ENCODE measurements at places on chromosomes 7 and 10. TPM values are rescaled to one million over a fixed set of nuclear protein-coding genes. Genes with fewer than 3 reads are reported as not detected.
A peak's percentile ranks its signal among the peaks of the same experiment; 100 is the strongest.

DNA sequence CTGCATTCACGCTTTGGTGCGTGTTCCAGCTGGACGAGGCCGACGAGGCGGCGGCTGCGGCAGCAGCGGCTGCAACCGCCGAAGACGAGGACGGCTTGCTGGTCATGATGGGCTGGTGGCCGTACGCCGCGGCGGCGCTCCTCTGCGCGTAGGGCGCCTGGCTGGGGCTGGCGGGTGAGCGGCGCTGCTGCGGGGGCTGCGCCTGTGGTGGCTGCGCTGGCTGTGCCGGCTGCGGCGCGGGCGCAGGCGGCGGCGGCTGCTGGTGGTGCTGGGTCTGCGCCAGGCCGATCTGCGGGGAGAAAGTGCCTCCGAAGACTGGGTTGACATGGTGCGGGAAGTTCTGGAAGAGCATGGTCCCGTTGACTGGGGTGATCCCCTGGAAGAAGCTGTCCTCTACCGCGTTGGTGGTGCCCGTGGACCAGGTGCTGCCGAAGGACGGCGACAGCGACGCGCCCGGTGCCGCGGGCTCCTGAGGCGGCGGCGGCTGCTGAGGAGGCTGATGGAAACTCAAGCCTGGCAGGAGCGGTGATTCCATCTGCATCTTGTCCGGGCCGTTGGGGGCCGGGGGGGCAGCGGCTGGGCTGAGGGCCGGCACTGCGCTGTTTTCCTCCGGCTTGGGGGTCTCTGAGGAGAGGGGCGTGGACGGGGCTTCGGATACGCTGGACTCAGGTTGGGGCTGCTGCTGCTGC, 51.1 kb downstream of the CPEB3 start:
- peak; percentile 34 for DNase-seq
- H3K36me3 ChIP-seq: peaks cover 2% of the 10 kb centered on the region
- peaks cover 9% of the 10 kb centered on the region for H3K27me3 ChIP-seq
- peaks cover 13% of the 10 kb centered on the region for H3K4me1 ChIP-seq
- H3K4me3 ChIP-seq: peak overlapping the region; percentile 73
- H3K27ac ChIP-seq: no peak overlapping the region

The TMEM176A gene
- not detected for total RNA-seq

- H3K4me1 ChIP-seq: no peaks in the 10 kb centered on the region
- H3K27me3 ChIP-seq: no peaks in the 10 kb centered on the region
- no peak for DNase-seq
- no peak overlapping the region for H3K4me3 ChIP-seq
- no peaks in the 10 kb centered on the region for H3K36me3 ChIP-seq
Observed at GRCh38 chr10:44193567-44194220, 191.2 kb downstream of the CXCL12 start.

- H3K27ac ChIP-seq: no peak overlapping the region
- peaks cover 23% of the 10 kb centered on the region for H3K27me3 ChIP-seq
Observed at GRCh38 chr10:84563355-84563754, 235.0 kb downstream of the CCSER2 start.

The IL15RA gene
- 16.3 TPM for total RNA-seq

The CPED1 gene
- total RNA-seq: not detected

DNA sequence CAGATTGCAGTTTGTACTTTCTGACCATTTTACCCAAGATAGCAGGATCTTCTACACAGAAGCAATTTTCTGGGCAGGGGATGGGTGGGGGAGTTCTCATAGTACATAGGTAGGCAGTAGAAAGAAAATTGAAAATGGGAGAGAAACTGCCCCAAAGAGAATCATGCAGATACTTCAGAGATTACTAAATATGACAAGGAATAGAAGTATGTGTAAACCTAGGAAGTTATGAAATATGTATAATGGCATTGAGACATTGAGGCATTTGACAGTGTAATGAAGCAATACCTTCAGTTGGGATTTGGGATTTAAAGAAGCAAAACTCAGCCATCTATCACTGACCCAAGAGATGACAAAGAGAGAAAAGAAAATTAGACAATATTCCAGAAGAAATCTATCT, 233.0 kb downstream of the PTN start:
- H3K4me1 ChIP-seq: no peaks in the 10 kb centered on the region
- no peaks in the 10 kb centered on the region for H3K36me3 ChIP-seq
- no peak for DNase-seq
- H3K27ac ChIP-seq: no peak overlapping the region
- no peaks in the 10 kb centered on the region for H3K27me3 ChIP-seq
- no peak overlapping the region for H3K4me3 ChIP-seq

GRCh38 chr10:63206576-63206975, 73.4 kb downstream of the NRBF2 start:
- peak overlapping the region; percentile 54 for H3K27ac ChIP-seq
- DNase-seq: no peak
- no peaks in the 10 kb centered on the region for H3K27me3 ChIP-seq

The RET gene
- 0.36 TPM for total RNA-seq

- no peaks in the 10 kb centered on the region for H3K36me3 ChIP-seq
- no peak overlapping the region for H3K4me3 ChIP-seq
- peaks cover 3% of the 10 kb centered on the region for H3K4me1 ChIP-seq
- no peak overlapping the region for H3K27ac ChIP-seq
Observed at GRCh38 chr7:112084520-112084971, 121.7 kb downstream of the DOCK4 start.

The ST7 gene
- 4.1 TPM for total RNA-seq

The TDRD1 gene
- total RNA-seq: 0.79 TPM

GRCh38 chr10:30176182-30176581, 116.8 kb upstream of the JCAD start:
- H3K36me3 ChIP-seq: no peaks in the 10 kb centered on the region
- peaks cover 2% of the 10 kb centered on the region for H3K27me3 ChIP-seq

DNA sequence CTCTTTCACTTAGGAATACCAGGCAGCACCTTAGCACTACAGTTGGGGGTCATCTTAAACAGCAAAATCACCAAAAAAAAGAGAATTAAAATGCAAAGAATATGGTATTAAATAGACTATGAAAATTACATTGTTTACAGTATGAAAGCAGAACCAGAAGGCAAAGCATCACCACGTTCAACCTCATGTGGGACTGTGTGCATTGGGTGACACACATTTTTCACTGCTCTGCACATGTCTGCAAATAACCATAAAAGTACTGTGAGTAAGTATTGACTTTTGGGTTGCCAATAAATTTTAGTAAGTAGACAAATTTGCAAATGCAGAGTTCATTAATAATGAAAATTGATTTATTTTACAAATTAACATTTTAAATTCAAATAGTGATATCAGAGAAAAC, 232.1 kb upstream of the ZWINT start:
- DNase-seq: no peak
- H3K27me3 ChIP-seq: no peaks in the 10 kb centered on the region
- no peak overlapping the region for H3K27ac ChIP-seq
- no peaks in the 10 kb centered on the region for H3K36me3 ChIP-seq
- H3K4me1 ChIP-seq: no peaks in the 10 kb centered on the region

DNA sequence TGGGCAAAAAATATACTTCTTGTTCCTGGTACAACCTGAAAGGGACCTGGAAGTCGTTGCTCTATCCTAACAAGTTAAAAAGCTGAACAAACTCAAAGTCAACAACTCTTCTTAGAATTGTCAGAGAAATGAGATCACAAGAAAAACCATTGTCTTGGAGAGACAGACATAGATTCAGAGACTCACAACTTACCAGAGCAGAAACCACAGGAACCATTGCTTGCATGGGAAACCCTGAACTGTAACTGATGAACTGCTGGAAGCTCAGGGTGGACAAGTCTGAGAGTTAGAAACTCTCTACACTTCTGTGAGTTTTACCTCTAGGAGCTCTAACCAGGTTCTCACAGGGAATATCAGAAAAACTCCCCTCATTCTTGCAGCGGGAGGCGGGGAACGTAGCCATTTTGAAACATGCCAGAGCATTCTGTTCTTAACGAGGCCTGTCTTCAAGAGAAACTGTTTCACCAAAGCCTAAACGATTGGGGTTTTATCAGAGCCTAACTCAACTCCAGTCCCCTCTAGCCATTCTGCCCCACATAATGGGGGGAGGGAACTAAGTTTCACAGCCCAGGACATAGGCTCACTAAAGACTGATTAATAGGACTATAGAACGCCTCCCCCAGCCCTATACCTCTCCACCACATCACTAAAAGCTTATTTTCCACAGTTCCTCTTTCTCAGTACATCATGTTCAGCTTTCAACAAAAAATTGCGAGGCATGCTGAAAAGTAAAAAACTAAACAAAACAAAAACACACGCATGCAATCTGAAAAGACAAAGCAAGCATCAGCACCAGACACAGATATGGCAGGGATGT, 12.0 kb upstream of the GSDME start:
- H3K4me1 ChIP-seq: peaks cover 3% of the 10 kb centered on the region
- H3K36me3 ChIP-seq: no peaks in the 10 kb centered on the region
- no peak for DNase-seq
- H3K27me3 ChIP-seq: peaks cover 25% of the 10 kb centered on the region
- H3K27ac ChIP-seq: no peak overlapping the region
- H3K4me3 ChIP-seq: no peak overlapping the region

DNA sequence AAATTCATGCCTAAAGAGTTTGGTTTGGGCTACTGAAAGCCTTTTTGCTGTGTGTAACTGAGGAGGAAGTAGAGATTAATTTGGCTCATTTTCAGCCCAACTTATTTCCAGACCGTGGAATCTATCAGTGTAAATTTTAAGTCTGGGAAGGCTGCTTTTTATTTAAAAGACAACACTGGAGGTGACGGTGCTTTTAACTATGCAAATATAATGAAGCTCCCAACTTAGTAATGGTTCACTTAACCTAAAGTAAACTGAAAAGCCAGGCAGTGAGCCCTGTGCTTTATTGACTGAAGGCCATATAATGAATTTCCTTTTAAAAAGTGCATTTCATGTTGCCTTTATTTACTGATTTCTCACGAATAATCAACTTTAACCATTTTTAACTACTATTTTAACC, 127.2 kb downstream of the NPY start:
- H3K36me3 ChIP-seq: peaks cover 3% of the 10 kb centered on the region
- H3K4me1 ChIP-seq: peaks cover 2% of the 10 kb centered on the region
- DNase-seq: no peak

GRCh38 chr10:74437822-74438221, 286.8 kb downstream of the ADK start:
- no peak overlapping the region for H3K27ac ChIP-seq
- H3K27me3 ChIP-seq: no peaks in the 10 kb centered on the region
- DNase-seq: no peak
- peaks cover 18% of the 10 kb centered on the region for H3K4me1 ChIP-seq
- H3K4me3 ChIP-seq: no peak overlapping the region
- H3K36me3 ChIP-seq: peaks cover 4% of the 10 kb centered on the region

The NUP42 gene
- total RNA-seq: 15.2 TPM

GRCh38 chr7:95324431-95324830, at the start of gene PON1:
PON1 (minus strand) TSS chr7:95324532; CDS start chr7:95324475, 57 bp downstream.
- H3K36me3 ChIP-seq: no peaks in the 10 kb centered on the region
- H3K4me3 ChIP-seq: peak within 1 kb of the TSS; percentile 22
- no peaks in the 10 kb centered on the region for H3K4me1 ChIP-seq
- no peak within 1 kb of the TSS for H3K27ac ChIP-seq

The TEX47 gene
- total RNA-seq: not detected

The SLC29A3 gene
- 1.2 TPM for total RNA-seq

GRCh38 chr10:16779384-16779915, 37.8 kb downstream of the RSU1 start:
- peak overlapping the region; percentile 83 for H3K27ac ChIP-seq
- DNase-seq: peak; percentile 91
- no peak overlapping the region for H3K4me3 ChIP-seq
- no peaks in the 10 kb centered on the region for H3K27me3 ChIP-seq
- H3K36me3 ChIP-seq: peaks cover 10% of the 10 kb centered on the region

DNA sequence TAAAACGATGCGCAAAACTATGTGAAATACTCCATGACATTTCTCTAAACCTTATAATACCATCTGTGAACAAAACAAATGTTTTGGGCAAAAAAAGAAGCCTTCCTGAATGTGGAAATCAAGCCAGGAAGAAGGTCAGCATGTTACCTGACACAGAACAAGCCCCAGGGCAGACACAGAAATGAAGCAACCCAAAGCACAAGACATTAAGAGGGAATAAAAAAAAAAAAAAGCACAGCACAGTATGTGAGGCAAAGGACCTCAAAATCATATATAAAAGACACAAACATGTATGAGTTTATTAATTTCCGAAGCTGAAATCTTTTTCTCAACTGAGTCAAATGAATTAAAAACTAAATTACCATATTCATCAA, 161.8 kb downstream of the SKIDA1 start:
- no peaks in the 10 kb centered on the region for H3K27me3 ChIP-seq
- H3K4me3 ChIP-seq: no peak overlapping the region
- no peaks in the 10 kb centered on the region for H3K4me1 ChIP-seq
- no peaks in the 10 kb centered on the region for H3K36me3 ChIP-seq

- peaks cover 26% of the 10 kb centered on the region for H3K4me1 ChIP-seq
- H3K27ac ChIP-seq: no peak overlapping the region
- no peaks in the 10 kb centered on the region for H3K36me3 ChIP-seq
Observed at GRCh38 chr7:136016649-136017395, 39.7 kb upstream of the MTPN start.

The SDK1 gene
- 1.3 TPM for total RNA-seq

The SPDYE8 gene
- not detected for total RNA-seq

DNA sequence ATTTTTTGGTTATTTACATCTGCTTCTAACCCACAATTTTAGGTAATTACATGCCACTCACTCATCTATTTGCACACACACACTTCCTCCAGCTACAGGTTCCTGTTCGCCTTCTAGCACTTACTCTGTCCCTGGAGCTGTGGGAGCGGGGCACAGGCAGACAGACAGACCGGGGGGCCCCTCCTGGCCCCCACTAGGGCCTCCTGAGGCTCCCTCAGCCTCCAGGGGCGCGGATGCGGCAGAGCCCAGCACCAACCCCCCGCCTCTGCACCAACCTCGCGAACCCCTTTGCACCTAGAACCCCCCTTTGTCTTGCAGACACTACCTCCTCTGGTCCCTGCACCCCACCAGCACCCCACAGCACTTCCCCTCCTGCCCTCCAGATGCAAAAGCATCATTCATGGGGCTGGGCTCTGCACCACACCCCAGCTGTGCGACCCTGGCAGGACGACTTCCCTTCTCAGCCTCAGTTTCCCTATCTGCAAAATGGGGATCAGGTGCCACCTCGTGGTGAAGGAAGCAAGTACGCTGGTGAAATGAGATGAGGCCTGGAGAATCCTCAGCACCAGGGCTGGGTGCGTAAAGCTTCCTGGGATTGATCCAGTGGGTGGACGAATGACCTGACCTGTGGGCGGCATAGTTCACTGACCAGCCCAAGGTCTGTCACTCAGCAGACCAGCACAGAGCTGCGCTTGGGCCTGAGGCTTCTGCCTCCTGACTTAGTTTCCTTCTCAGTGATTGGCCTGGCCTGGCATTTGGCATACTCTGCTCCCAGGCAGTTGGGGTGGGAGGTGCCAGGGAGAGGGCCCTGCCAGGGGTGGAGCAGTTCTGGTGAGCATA, 37.9 kb downstream of the ELFN1 start:
- no peak overlapping the region for H3K4me3 ChIP-seq
- no peaks in the 10 kb centered on the region for H3K27me3 ChIP-seq
- H3K27ac ChIP-seq: no peak overlapping the region
- no peaks in the 10 kb centered on the region for H3K4me1 ChIP-seq
- H3K36me3 ChIP-seq: no peaks in the 10 kb centered on the region
- no peak for DNase-seq

- H3K4me3 ChIP-seq: no peak overlapping the region
- peaks cover 4% of the 10 kb centered on the region for H3K27me3 ChIP-seq
- no peaks in the 10 kb centered on the region for H3K4me1 ChIP-seq
- DNase-seq: no peak
- no peaks in the 10 kb centered on the region for H3K36me3 ChIP-seq
Observed at GRCh38 chr10:131753336-131753735, 147.5 kb upstream of the PPP2R2D start.

- H3K4me1 ChIP-seq: no peaks in the 10 kb centered on the region
- H3K36me3 ChIP-seq: no peaks in the 10 kb centered on the region
- no peak overlapping the region for H3K4me3 ChIP-seq
- DNase-seq: no peak
Observed at GRCh38 chr10:131848296-131848695, 52.5 kb upstream of the PPP2R2D start.

- no peaks in the 10 kb centered on the region for H3K27me3 ChIP-seq
- no peak for DNase-seq
- H3K36me3 ChIP-seq: no peaks in the 10 kb centered on the region
- no peaks in the 10 kb centered on the region for H3K4me1 ChIP-seq
- no peak overlapping the region for H3K27ac ChIP-seq
Observed at GRCh38 chr10:92121686-92122492, 169.0 kb downstream of the CPEB3 start.

Measured in activated naive CD4-positive, alpha-beta T cell treated with anti-CD3 and anti-CD28 coated beads for 36 hours (primary cell).